Right cardiac atrium (tissue), 5 donors: ENCODE measurements at places on chromosomes 3 and 15.

- peak; percentile 78 for DNase-seq
Measured at GRCh38 chr3:195774917-195775316, 36.8 kb downstream of the MUC4 start.

- no peak for DNase-seq
Measured at GRCh38 chr15:84961707-84962106, 19.9 kb upstream of the PDE8A start.

GRCh38 chr3:111335512-111336303 lies 206.3 kb upstream of the CD96 start:
- DNase-seq = no peak

DNA sequence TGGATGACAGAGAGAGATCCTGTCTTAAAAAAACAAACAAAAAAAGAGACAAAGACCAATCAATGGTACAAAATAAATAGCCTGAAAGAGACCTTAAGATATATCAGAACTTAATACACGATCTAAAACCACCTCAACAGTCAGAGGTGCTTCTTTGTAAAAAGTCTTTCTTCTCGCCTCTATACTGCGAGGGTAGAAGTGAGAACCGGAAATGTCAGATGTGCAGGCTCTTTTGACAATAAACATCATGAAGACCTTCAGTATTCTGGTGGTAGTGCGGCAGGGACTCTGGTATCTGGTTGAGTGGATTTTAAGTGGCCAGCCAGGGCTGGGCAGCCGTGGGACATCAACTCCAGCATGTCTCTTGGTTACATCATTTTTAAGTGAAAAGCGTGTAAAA lies 30.0 kb downstream of the RUBCN start:
- no peak for DNase-seq

DNA sequence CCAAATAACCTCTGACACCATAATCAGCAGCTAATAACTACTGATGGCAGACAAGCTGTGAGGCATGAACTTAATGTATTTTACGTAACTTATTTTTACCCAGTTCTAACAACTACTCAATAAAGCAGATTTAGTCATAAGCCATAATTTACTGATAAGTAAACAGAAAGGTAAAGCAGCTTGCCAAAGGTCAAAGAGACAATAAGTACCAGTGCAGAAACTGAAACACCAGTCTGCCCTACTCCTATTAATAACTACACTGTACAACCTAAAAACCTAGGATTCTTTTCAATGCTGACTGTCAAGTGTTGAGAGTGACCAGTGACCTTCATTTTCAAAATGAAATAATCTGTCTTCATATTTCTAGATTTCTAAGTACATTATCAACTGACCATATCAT lies 152.2 kb downstream of the NR2E3 start:
- no peak for DNase-seq

GRCh38 chr15:92184142-92184541 lies 209.5 kb upstream of the ST8SIA2 start:
- DNase-seq = no peak
